Mesangial cell (primary cell): ENCODE measurements at places on chromosomes 13 and 19. TPM values are rescaled to one million over a fixed set of nuclear protein-coding genes. Genes with fewer than 3 reads are reported as not detected.

The MRI1 gene
- 40.7 and 57.6 TPM in 2 replicates for total RNA-seq

The VSTM1 gene
- not detected in 2 replicates for total RNA-seq

The GAPDHS gene
- not detected in 2 replicates for total RNA-seq

The SAMD1 gene
- total RNA-seq, result 28.2 and 44.0 TPM in 2 replicates

The VAV1 gene
- total RNA-seq, result 0.13 TPM in 1 of 2 replicates, not detected in the other

The BEST2 gene
- 0.38 TPM in 1 of 2 replicates, not detected in the other for total RNA-seq

The ZBTB45 gene
- 19.1 and 23.8 TPM in 2 replicates for total RNA-seq

The MCEMP1 gene
- total RNA-seq, result not detected in 2 replicates
